ENCODE measurements at places on chromosomes 16 and 17.

DNA sequence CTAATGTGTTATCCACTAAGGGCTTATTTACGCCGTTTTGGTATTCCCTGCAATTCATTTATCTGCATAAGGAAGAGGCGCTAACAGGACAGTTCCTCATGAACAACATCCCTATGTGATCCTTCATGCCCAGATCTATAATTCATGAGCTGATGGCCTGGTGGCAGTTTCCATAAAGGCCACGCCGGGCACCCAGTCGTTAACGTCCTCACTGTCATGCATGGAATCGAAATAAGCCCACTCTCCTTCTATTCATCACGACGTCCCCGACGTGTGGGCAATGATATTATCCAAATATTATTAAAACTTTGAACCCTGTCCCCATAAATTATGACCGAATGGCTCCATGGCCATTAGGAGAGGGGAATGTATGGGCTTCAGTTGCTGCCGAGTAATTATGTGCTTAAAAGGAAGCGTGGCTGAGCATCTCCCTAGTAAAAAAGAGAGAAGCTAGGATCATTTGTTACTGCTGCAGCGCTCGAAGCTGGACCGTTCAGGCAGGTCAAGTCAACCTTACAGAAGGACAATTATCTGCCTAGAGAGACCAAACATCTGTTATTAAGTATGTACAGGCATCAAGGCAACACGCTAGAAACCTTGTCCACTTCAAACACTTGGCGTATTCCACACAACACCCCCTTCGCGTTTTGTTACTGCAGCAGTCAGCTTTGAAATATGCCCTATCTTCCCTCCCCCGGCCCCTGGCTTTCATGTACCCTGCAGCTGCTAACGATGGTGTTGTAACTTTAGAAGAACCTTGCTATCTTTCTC lies 94.0 kb upstream of the SALL1 start:
- DNase-seq = no peak

DNA sequence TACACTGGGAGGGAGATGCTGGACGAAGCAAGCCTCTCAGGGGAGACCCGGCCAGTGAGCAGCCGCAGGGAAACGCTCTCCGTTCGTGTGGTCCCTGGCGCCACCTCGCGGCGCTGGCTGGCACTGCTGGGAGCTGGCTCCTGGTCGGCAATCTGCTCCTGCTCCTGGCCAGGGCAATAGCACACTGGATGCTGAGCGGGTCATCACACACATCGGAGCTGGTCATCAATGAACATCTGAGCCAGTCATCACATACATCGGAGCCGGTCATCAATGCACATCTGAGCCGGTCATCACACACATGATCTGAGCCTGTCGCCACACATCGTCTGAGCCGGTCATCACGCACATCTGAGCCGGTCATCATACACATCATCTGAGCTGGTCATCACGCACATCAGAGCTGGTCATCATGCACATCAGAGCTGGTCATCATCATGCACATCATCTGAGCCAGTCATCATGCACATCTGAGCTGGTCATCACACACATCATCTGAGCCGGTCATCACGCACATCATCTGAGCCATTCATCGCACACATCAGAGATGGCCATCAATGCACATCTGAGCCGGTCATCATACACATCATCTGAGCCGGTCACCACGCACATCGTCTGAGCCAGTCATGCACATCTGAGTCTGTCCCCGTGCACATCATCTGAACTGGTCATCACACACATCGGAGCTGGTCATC lies 217.3 kb downstream of the RBFOX3 start:
- peak; percentile 26 for DNase-seq

DNA sequence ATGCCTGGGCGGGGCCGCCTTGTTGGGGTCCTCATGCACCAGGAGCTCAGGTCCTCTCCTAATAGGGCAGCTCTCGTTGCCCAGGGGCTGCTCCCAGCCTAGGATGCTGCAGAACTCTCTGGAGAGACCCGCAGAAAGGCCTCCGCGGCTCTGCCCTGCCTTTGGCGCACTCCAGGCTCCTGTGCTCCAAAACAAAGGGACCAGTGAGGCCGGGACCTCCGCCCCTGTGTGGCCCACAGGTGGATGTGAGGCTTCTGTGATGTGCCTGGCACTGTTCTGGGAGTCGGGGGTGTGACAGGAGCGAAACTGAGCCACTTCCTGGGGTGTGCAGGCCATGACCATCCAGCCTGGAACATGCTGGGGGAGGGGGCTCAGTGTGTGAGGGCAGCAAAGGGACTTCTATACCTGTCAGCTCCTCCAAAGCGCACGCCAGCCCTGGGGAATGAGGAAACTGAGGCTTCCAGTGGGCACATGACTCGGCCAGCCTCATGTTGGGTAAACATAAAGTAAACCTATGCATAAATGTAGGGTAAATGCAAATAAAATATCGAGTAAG lies 153.2 kb downstream of the IRF8 start:
- DNase-seq = no peak

- DNase-seq = no peak
These were observed 333.7 kb downstream of the SEC14L1 start for GRCh38 chr17:77474292-77474988.

GRCh38 chr16:84332975-84333684 lies 35.2 kb upstream of the ATP2C2 start:
- DNase-seq = no peak

- no peak for DNase-seq
These were observed 1.2 kb upstream of the ABCA3 start for GRCh38 chr16:2341456-2342447.

GRCh38 chr16:68400083-68400923 lies 48.0 kb downstream of the SMPD3 start:
- DNase-seq = no peak

DNA sequence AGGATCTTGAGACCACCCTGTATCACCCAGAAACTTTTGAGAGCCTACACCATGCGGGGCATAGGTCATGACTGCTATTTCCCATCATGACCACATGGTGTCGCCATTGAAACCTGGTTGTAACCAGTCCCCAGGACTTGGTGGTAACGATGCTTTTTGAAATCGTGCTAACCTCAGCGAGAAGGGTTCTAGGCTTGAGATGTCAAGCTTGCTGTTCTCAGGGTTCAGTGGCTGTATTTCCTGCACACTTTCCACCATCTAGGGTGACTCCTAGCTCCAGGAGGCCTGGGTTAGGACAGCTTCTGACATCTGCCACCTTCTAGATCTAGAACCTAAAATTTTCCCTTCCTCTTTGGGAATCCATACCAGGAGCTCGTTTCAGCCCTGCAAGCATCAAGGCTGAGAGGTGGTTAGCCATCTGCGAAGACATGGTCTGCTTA lies 13.0 kb upstream of the SPNS3 start:
- DNase-seq = no peak

- DNase-seq = no peak
These were observed 11.0 kb downstream of the BRCA1 start for GRCh38 chr17:43114151-43114552.

- DNase-seq = no peak
These were observed 86.8 kb upstream of the SOX9 start for GRCh38 chr17:72034000-72034399.

DNA sequence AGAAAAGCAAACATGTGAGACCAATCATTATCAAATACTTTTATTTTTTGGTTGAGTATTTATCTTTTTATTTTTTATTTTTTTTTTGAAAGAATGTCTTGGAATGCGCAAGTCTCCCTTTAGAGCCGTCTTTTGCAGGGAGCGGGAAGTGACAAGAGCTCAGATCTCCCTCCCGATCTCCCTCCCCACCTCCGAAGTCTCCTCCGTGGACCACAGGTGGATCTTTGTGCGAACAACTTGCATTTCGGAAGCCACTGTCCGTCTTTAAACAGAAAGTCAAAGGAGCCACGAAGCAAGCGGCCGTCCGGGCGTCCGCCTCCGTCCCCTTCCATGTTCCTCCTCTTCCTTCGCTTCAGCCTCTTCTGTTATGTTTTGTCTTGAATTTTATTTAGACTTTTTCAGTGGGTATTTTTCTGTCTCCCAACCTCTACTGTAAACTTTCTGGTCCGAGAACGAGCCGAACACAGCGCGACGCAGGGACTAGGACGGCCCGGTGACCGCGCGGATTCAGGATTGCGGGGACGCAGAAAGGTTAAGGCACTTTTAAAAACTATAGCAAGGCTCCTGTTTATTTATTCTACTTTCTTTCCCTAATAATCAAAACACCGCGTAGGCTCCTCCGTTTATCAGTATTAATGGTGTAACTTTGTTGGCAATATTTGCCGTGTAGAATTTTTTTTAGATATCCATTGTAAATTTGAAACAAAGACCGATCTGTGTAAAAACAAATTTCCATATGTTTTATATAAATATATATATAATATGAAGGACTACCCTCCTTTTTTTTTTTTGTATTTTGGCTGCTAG lies 3.3 kb downstream of the FOXF1 start:
- DNase-seq = no peak

DNA sequence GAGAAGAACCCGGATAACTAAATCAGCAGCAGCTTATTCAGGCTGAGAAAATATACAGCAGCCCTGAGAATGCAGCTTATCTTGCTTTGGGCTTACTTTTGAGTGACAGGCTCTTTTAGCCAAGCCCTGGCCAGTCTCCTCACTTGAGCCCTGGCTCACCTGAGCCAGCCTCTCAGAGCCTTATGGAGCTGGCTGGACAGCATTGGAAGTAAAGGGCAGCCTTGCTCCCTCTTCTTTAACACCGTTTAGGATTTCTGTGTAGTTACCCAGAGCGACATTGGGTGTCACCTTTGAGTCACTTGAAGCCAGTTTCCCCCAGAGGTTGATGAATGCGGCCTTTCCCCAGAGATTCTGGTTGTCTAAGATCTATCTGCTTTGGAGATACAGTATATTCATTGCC lies 7.7 kb upstream of the NPIPB2 start:
- no peak for DNase-seq

DNA sequence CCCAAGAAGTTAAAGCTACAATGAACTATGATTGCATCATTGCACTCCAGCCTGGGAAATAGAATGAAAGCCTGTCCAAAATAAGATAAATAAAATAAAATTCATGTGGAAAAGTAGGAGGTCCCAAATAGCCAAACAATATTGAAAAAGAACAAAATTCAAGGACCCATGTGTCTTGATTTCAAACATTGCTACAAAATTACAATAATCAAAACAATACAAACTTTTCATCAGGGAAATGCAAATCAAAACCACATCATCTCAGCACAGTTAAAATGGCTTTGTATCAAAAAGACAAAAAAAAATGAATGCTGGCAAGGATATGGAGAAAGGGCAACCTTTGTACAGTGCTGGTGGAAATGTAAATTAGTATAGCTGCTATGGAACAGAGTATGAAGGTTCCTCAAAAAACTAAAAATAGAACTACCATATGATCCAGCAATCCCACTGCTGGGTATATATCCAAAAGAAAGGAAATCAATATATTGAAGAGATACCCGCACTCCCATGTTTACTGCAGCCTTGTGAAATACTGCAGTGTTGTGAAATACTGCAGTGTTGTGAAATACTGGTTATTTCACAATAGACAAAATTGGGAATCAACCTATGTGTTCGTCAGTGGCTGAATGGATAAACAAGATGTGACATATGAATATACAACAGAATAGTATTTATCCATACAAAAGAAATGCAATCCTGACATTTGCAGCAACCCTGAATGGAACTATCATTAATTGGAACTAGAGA lies 24.5 kb upstream of the ZNF287 start:
- DNase-seq = no peak

- no peak for DNase-seq
These were observed 88.7 kb downstream of the RPA1 start for GRCh38 chr17:1918346-1919162.

GRCh38 chr17:57091186-57091618 lies 6.2 kb downstream of the AKAP1 start:
- DNase-seq = no peak

- no peak for DNase-seq
These were observed 47.8 kb upstream of the GSE1 start for GRCh38 chr16:85565340-85565739.

DNA sequence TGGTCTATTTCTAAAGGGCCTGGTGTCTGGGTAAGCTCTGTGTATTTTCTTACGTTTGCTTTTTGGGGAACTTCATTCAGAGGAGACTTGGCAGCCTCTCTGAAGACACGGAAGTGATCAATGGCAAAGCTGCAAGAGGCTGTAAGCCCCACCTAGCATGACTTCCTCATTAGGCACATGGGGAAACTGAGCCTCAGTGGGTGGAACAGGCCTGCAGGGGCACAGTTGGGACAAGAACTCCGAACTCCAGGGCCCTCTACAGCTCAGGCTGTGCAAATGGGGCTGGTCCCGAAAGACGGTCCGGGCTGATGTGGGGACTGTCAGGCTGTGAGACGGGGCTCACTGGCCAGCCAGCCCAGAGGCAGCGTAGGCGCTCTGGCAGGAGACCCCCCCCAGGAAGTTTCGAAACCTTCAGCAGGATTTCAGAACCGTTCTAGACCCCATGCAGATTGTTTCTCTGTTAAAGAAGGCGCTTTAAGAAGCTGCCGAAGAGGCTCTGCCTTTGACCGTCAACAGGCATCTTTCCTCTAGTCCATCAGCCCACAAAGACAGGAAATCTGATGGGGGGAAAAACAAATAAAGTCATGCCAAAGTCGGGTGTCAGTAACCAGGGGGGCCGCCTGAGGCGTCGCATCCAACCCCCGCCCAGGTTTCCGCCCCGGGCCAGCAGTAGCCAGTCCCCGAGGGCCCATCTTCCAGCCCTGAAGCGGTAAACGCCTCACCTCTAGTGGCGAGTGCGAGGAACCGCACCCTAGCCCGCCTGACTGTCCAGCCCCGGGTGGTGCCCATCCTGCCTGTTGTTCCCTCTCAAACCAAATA lies 79.8 kb upstream of the TBC1D3K start:
- no peak for DNase-seq

GRCh38 chr17:76633628-76634328 lies 9.8 kb downstream of the ST6GALNAC1 start:
- no peak for DNase-seq

GRCh38 chr17:327971-328370 lies 24.6 kb downstream of the RPH3AL start:
- DNase-seq = no peak

- no peak for DNase-seq
These were observed 78.4 kb downstream of the KATNIP start for GRCh38 chr16:27628241-27628942.

- DNase-seq = no peak
These were observed 44.0 kb downstream of the SPOP start for GRCh38 chr17:49633762-49634484.

DNA sequence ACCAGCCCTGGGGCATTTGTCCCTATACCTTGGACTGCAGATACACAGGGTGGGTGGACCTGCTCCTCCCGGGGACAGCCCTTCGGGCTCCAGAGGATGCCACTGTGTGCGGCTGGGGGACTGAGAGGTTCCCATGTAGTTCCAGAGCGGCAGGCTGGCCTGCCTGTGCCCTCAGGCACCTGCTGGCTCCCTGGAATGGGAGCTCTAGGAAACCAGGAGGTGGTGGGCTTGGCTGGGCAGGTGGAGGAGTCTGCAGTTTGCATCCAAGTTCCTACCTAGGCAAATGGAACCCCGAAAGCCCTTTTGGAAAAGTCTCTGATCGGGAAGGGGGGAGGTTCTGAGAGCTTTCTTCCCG lies 982 bp downstream of the DBNDD1 start:
- no peak for DNase-seq
